Right kidney (tissue), 9 donors: ENCODE measurements at places on chromosomes 5 and 9.

DNA sequence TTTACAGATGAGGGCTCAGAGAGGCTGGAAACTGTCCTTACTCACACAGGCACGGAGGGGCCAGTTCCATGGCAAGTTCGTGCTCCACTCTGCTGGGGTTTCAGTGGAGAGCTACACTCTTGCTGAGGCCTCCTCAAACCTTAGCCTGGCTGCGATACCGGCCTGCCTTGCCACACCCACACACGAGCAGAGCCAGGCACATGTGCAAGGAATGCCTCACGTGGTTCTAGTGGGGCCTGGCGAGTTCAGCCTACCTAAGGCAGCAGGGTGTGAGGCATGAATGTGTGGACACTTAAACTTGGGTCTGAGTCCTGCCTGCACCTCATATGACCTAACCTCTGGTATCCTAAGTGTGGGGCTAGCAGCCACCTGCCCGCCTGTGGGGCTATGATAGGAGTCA is 21.5 kb upstream of the PRDM12 start:
- DNase-seq: no peak

GRCh38 chr9:114852050-114852594 is 46.3 kb upstream of the TNFSF15 start:
- no peak for DNase-seq

DNA sequence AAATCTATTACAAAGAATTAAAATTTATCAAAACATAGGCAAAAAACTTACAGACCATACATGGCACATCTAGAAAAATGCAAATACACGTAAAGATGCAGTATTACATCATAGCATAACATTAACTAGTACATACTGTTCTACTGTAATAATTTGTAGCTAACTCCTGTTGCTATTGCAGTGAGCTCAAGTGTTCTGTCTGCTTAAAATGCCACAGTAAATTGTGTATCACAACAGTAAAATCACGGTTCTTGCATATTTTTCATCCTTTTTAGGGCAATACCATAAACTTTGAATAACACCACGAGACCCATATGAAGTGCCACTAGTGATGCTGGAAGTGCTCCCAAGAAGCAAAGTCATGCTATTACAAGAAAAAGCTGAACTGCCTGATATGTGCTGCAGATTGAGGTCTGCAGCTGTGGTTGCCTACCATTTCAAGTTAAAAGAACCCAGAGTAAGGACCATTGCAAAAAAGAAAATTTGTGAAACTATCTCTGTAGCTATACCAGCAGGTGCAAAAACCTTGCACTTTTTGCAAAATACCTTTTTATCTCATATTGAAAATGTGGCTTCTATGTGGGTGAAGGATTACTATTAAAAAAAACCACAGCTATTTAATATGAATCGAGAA is 14.2 kb downstream of the HOMER1 start:
- no peak for DNase-seq

DNA sequence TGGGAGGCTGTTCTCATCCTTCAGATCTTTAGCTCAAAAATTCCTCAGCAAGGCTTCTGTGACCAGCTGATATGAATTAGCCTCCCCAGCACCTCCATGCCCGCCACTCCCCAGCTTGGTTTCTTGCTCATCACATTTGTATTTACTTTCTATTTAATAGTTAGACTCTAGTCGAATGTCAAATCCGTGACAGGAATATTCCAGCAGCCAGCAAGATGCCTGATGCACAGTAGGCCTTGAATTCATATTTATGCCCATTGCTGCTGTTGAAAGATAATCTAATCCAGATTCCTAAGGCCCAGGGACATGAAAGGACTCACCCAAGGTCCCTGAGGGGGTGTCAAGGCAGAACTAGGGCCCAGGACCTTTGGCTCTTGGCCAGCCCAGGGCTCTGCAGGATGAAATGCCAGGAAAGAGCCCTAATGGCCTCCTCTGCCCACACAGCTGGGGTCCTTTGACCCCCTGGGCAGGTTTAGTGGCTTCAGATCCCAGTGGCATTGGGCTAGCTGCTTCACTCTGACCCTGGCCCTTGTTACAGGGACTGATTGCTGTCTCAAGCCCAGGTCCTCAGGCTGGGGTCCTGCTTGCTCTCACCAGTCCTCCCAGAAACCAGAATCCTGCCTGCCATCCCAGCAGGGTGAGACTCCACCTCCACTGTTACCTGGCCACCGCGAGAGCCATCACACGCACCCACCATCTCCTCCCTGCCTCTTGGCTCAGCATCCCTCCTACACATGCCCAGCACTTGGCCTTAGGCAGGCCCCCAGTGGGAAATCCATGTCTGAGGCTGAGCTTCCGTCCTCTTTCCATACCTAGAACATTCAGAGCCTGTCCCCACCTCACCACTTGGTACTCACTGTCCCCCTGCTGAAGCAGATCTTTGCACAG is 7.3 kb downstream of the CSF1R start:
- DNase-seq: no peak

GRCh38 chr9:107684224-107684623 is 194.7 kb upstream of the KLF4 start:
- DNase-seq: no peak

DNA sequence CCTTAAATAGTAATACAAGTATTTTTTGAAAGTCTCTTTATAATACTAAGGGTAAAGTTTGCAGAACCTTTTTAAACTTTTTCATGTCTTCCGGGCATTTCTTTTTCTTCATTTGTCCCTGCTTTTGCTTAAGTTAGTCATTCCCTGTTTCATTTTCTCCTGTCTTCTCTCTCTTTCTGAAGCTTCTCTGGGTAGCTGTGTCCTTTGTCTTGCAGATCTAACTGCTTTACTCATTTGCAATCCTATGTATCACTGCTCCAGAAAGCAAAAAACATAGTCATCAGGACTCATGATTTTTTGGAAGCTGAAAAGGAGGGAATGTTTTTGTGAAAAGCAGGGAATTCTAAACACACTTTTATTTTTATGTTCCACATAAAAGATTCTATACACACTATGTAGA is 301.7 kb downstream of the MRPS30 start:
- no peak for DNase-seq

DNA sequence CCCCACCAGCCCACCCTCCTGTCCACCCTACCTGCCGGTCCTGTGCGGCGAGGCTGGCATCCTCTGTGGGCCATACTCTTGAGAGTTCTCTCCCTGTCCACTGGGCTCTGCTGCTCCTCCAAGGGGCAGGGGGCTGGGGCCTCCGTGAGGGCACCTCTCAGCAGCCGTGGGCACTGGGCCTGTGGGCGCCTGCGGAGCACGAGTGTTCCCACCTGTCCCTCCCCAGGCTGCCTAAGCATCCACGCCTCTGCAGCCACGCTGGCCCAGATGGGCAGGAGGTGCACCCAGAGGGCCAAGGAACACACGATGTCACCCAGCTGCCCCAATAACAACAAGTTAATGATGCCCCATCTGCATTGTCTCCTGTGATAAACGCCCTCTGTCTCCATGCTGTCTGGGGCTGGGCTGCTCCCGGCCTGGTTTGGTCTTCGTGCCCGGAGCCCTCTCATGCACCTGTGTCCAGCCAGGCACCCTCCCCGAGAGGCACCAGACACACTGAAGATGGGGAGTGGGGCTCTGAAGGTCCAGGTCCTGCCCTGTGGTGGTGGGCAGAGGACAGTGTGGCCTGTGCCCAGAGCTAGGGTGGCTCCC is 114.5 kb downstream of the RXRA start:
- no peak for DNase-seq

DNA sequence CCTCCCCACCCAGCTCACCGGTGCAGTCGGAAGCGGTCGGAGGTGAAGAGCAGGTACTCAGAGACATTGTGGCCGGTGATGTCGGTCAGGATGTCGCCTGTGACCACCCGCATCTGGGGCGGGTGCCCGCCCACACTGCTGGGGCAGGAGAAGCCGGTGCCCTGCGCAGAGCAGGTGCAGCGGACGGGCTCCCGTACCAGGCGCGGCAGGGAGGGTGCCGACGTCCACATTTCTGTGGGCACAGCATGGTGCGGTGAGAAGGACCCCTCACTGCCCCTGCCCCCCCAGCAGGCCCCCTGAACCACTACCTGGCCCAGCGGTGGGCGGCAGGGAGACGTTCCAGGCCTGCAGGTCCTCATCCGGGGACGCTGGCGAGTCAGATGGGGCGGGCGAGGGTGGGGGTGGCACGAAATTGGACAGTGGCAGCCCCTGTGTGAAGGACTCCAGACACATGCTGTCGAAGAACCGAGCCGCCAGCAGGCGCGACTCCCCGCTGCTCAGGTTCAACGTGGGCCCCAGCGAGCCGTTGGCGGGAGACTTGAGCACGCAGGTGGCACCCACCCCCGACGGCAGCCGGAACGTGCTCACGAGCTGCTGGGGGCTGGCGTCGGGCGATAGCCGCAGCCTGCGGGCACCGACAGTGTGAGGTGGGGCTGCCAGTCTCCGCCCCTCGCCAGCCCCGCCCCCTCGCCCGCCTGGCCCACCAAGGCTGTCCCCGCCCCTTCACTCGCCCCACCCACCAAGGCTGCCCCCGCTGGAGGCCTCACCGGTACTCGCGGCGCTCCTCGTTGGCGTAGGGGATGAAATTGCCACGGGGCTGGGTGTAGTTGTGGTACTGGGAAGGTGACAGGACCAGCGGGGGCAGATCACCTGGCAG is 15.1 kb downstream of the ABCA2 start:
- DNase-seq: no peak

- no peak for DNase-seq
Observed at GRCh38 chr5:76746677-76747076, 30.8 kb downstream of the F2R start.

DNA sequence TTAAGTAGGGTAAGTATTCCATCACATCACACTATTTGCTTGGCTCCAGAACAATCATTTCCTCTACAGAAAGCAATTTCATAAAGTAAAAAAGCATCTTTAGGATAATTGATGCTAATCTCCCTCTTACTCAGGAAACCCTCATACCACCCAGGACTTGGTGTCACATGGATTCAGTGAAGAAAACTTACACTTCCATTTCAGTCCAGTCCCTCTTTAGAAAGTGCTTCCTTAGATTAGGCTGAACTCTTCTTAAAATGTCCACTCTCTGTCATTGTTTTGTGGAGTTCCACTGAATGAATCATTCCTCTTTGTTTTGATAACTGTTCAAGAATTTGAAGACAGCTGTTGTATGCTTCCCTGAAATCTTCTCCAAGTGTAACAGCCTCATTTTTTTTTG is 144.0 kb upstream of the ZNF462 start:
- no peak for DNase-seq

DNA sequence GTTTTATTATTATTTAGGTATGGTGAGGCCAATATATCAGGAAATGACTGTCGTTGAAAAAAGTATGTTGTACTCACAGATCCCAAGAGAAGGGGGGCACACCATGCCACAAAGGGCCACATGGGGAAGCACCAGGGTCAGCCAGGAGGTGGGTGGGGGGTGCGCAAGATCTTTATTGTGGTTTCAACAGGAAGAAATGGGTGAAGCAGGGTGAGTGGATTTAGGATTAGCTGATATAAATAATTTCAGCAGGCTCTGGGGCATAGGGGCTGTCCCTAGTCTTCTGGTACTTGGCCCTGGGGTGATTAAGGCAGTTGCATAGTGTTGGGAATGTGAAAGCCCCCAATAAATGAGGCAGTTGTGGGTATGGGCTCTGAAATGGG is 8.6 kb downstream of the PDCD1LG2 start:
- DNase-seq: no peak

GRCh38 chr9:19481971-19482404 is 73.2 kb downstream of the ACER2 start:
- DNase-seq: no peak

GRCh38 chr5:79990205-79990597 is 861 bp downstream of the MTX3 start:
- DNase-seq: no peak

DNA sequence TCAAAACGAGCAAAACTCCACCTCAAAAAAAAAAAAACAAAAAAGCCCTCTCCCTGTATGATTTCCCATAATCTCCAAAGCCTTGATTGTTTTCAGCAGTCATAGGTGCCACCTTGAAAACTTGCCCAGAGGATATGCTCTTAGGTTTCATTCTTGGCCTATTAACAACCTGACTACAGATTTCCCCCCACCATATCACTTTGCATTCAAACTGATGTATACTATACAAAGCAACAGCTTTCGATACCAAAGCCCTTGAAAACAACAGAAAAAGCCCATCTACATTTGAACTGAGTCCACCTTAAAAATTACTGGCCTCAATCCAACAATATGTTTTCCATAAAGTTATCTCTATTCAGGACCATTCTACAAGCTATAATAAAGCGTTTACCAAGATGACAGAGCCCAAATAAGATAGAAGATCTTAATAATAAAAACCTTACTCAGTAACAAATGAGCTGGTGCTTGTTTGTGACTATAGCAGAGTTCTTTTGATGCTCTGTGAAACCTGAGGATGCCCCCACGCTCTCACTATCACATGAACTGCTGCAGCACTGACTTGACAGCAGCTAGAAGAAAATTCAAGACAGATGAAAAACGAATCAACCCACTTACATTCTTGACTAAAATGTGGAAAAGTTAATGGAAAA is 44.4 kb downstream of the FNBP1 start:
- DNase-seq: no peak

DNA sequence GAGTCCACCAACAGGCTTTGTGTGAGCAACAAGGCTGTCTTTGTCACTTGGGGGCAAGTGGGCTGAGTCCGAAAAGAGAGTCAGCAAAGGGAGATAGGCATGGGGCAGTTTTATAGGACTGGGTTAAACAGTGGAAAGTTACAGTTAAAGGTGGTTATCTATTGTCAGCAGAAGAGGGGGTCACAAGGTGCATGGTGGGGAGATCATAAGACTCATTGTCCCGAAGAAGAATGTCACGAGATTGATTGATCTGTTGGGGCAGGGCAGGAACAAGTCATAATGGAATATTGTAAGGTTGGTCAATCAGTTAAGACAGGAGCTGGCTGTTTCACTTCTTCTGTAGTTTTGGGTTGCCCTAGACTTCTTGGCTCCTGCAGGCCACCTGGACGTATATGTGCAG is 7.6 kb upstream of the HMGCS1 start:
- no peak for DNase-seq

GRCh38 chr5:73256862-73257261 is 83.9 kb downstream of the TMEM174 start:
- no peak for DNase-seq

GRCh38 chr5:141412854-141413539 is at the start of gene PCDHGA10:
Gene PCDHGA10 (plus strand): TSS chr5:141412987. CDS start chr5:141413176, 189 bp downstream.
- peak; percentile 31 for DNase-seq

DNA sequence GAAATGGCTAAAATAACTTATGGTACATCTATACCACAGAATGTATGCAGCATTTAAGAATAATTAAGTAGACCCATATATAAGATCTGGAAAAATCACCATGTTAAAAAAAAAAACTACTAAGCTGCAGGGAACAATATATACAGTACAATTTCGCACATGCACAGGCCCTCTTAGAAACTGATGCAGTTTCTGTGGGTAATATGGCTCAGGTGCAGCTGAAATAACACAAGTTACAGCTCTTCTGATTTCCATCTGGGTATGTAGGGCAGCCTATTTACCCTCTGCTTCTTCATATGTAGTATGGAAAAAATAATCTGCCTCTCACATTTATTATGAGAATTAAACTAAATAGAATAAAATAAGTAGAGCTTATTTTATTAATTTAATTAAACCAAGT is 82.9 kb downstream of the YIPF5 start:
- DNase-seq: no peak

- no peak for DNase-seq
Observed at GRCh38 chr5:179912386-179912785, 4.7 kb upstream of the TBC1D9B start.
